ENCODE measurements at places on chromosomes 7 and 10.

DNA sequence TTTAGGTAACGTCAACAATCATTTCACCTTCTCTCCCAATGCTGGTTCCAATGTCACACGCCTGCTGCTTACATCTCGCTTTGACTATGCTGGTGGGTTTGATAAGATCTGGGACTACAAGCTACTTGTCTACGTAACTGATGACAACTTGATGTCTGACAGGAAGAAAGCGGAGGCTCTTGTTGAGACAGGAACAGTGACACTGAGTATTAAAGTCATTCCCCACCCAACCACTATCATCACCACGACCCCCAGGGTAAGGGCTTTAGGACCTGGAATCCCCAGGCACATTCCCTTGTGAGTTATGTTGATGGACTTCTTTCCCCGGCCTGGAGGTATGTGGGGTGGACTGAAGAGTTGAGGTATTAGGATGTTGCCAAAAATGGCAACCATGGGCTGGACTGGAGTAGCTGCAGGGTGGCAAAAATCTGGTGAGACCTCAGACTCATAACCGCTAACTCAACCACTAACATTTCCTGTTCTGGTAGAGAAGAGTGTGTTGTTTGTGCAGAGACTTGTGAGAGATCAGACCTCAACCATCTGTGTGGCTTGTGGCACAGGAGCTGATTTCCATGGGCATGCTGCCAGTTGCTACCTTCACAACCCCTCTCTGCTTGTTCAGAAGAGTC is 59.2 kb downstream of the CDHR3 start:
- no peak for DNase-seq

GRCh38 chr7:15005672-15006071 is 103.1 kb upstream of the DGKB start:
- DNase-seq, result no peak

GRCh38 chr10:50211670-50212069 is 39.6 kb downstream of the ASAH2 start:
- DNase-seq, result no peak

- no peak for DNase-seq
Observed at GRCh38 chr7:87876869-87877234, 559 bp downstream of the DBF4 start.

DNA sequence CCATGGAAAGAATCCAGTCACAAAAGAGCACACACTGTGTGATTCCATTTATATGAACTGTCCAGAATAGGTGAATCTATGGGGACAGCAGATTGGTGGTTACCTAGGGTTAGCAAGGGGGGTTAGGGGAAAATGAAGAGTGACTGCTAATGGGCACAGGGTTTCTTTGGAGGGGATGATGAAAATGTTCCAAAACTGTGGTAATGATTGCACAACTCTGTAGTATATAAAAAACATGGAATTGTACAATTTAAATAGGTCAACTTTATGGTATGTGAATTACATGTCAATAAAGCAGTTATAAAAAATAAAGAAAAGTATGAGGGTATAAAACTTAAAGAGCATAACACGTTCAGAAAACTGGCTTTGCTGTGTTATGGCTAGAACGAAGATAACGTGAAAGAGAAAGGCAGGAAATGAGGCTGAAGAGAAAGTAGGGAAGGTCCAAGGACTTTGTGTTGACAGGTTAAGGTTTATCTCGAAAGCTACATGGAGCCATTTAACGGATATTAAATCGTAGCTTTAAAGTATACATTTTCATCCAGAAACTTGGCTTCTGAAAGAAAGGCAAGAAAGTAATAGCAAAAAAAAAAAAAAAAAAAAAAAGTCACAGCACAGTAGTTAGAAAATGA is 26.4 kb upstream of the MSS51 start:
- no peak for DNase-seq

- DNase-seq, result no peak
Observed at GRCh38 chr7:65475040-65475726, 101.5 kb downstream of the ZNF92 start.

DNA sequence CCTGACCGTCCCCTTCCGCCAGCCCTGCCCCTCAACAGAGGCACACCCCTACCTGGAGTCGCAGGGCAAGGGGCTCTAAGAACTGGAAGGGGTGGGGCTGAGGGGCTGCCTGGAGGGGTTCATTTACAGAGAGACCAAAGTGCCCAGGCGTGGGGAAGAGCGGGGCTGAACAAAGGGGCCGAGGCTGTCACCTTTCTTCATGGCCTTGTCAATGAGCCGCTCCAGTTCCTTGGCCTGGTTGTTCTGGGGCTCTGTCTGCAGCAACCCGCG is 2.3 kb upstream of the CLDN15 start:
- DNase-seq, result no peak

DNA sequence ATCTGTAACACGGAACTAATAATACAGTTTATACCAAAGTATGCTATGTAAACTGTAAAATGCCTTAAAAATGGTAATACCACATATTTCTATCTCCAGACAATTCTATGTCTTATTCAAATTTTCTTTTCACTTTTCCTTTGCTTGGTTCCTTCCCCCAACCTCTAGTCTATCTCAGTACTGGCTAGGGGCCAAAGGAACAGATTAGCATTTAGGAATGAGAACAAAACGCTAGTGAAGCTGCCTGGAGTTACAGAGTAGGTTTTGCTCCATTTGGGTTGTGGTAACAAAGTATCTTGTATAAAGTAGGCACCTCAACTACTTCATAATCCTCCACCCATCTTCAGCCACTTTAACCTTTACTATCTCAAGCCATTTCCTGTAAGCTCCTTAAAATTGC is 94.1 kb downstream of the HBP1 start:
- no peak for DNase-seq

DNA sequence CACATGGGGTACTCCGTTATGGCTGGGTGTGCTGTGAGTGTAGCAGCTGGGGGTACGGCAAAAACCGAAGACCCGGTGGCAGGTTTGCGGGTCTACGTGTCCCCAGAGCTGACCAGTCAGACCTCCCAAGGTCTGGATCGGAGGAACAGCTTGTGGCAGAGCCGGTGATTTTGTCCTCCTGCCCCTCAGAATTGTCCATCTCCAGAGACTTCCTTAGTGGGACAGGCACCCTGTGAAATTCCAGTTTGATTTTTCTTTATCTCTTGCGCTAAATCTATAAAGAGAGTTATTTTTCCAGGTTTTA is 1.0 kb downstream of the EIF3B start:
- DNase-seq, result no peak

DNA sequence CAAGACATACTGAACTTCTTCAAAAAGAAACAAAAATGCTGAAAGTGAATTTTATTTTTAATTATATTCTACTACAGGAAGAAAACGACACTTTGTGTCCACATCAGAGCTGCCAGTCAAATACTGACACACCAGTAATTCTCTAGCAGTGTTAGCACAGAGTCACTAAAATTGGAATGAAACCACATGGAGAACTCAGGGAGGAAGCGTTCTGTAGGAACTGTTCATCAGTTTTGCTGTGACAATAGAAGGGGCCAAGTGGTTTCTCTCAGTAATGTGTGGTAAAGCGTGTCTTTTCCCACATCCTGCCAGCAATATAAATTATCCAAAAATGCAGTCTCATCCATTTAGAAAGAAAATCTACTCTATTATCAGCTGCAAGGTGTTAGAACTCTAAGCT is 683.3 kb downstream of the GRM8 start:
- DNase-seq, result no peak

GRCh38 chr7:43328785-43329380 is 216.4 kb downstream of the HECW1 start:
- DNase-seq, result no peak

Measured in NCI-H748 treated with DMSO at 0.1 percent for 48 hours (cell line).